ENCODE measurements at places on chromosomes 2 and 18. TPM values are rescaled to one million over a fixed set of nuclear protein-coding genes. Genes with fewer than 3 reads are reported as not detected.

DNA sequence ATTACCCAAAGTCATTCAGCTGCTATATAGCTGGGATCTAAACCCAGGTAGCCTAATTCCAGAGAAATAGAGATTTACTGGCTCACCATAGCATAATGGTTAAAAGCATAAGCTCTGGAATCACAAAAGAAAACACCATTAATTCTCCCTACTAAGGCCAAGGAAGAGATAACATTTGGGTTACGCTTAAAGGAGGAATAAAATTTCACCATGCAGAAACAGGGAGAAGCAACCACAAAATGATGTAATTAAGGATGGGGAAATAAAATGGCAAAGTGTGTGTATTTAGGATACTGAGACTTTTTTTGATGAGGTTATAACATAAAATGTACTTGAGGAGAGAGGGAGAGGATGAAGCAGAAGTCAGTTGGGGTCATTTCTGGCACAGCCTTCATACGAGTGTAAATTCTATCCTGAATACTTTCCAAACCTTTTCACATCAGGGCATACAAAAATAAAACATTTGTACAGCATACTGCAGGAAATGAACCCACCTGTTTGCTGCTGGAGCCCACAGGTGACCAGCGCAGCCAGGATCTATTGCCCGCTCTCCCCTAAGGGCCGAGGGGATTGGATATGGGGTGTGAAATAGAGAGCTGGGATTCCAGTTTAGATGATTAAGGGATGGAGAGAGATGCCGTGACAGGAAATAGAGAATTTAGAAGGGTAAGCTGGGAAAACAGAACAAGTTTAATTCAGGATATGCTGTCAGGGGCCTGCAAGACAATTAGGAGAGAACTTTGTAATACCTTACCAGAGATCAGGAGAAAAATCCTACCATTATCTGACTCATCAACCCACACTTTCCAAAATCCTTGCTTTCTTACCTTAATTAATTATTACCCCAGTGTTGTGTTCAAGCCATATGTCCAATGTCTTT is 43.8 kb upstream of the SERTAD2 start:
- no peak for DNase-seq

GRCh38 chr18:3827236-3827845 is 377.4 kb downstream of the TGIF1 start:
- DNase-seq, result no peak

- DNase-seq, result no peak
These were observed 19.1 kb downstream of the PROKR1 start for GRCh38 chr2:68662466-68662865.

The CHRNG gene
- not detected for total RNA-seq

- no peak for DNase-seq
These were observed 1.3 kb downstream of the PRPF40A start for GRCh38 chr2:152715854-152716428.

- DNase-seq, result no peak
These were observed 6.0 kb upstream of the LIMS2 start for GRCh38 chr2:127681288-127681804.

- DNase-seq, result no peak
These were observed 49.2 kb downstream of the CLASP1 start for GRCh38 chr2:121599963-121600651.

GRCh38 chr2:187617120-187617519 is 62.9 kb upstream of the TFPI start:
- DNase-seq, result no peak

- no peak for DNase-seq
These were observed 38.3 kb upstream of the SESTD1 start for GRCh38 chr2:179302764-179303571.

DNA sequence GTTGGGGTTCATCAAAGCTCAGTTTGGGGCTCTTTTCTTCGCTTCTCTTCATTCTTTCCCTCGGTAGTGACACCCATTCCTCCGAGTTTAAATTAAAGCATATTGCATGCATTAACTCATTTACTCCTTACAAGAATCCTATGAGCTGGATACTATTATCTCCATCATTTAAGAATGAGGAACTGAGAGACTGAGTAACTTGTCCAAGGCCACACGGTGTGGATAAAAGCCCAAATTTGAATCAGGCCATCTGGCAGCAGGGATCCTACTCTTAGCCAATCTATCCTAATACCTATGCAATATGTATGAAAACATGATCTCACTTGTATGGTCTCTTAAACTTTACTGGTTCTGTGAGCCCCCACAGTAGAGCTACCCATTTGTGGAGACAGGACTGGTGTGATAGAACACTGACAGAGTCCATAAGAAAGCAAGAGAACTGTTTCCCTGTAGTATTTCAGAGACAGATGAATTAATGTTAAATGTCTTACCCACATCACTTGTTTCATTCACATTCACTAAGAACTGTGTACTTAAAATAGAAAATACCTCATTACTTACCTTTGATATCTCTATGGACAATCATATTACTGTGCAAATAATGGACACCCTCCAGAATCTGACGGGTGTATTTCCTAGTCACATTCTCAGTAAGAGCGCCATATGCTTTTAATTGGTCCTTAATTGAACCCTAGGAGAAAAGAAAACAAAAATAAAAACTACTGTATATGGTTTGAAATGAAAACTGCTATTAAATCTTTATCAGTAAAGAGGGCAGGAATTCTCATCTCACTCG is 20.4 kb upstream of the ERCC3 start:
- no peak for DNase-seq

The HOXD10 gene
- 8.6 TPM for total RNA-seq

The TTL gene
- total RNA-seq, result 48.5 TPM

The APCDD1 gene
- not detected for total RNA-seq

The LYPD6 gene
- 2.3 TPM for total RNA-seq

The PHOSPHO2 gene
- total RNA-seq, result 5.8 TPM

DNA sequence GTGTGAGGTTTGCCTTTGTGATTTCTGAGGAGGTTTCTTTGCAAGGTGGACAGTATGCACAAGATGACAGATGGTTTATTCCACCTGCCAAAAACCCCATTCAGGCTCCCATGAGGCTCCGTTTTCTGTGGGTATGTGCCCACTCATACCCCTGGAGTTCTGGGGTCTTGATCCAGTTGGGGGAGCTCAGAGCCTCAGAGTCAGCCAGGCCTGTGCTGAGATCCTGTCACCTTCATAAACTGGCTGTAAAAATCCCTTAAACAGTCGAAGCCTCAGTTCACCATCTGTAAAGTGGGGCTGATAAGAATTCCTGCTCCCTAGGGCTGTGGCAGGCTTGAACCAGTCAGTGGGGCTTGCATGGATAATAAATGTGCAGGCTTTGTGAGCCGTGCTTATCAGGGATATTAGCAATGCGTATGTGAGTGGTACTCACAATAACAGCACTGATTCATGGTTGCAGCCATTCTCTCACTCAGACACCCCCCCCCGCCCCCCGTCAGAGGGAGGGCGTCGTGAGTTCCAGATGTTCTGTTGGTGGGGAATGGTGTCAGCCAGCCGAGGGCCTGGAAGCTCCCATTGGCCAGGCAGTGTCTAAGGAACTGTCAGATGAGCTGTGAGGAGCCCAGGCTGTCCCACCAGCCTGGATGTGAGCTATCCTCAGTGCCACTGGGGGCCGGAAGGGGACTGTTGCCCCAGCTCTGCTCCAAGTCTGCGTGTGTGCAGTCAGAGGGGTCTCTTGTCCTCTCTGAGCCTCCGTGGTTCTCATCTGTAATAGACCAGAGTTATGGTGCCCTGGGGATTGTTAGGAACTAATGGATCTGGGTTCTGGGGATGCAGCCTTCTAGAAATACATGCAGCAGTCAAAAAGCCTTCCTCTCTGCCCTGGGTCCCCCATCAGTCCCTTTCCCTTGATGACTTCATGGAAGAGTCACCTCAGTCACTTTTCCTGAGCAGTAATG is 51.7 kb downstream of the KCNIP3 start:
- no peak for DNase-seq
